ENCODE measurements at places on chromosomes 11 and 22. TPM values are rescaled to one million over a fixed set of nuclear protein-coding genes. Genes with fewer than 3 reads are reported as not detected.

TMEM45B gene
- total RNA-seq = 0.41 TPM

OR51B5 gene
- not detected for total RNA-seq

FAT3 gene
- total RNA-seq = 99.2 TPM

RCE1 gene
- total RNA-seq = 18.4 TPM

OR8G5 gene
- not detected for total RNA-seq

SAA1 gene
- not detected for total RNA-seq

DNA sequence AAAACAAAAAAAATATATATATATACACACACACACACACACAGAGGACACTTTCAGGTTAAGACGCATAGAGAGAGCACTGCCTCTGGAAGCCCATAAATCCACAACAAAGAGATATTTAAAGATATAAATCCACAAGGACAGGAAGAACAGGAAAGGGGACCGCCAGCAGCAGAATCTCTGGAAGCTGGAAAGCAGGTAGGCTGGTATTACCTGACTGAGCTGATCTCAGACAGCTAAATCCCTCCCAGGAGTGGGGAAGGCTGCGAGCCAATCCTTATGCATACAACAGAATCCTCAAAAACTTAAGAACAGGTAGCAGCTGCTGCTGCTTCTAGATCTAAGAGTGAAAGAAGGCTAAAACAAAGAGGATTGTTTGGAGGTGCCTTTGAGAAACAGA, 1.8 kb upstream of the MCAT start:
- no peak for DNase-seq

DNA sequence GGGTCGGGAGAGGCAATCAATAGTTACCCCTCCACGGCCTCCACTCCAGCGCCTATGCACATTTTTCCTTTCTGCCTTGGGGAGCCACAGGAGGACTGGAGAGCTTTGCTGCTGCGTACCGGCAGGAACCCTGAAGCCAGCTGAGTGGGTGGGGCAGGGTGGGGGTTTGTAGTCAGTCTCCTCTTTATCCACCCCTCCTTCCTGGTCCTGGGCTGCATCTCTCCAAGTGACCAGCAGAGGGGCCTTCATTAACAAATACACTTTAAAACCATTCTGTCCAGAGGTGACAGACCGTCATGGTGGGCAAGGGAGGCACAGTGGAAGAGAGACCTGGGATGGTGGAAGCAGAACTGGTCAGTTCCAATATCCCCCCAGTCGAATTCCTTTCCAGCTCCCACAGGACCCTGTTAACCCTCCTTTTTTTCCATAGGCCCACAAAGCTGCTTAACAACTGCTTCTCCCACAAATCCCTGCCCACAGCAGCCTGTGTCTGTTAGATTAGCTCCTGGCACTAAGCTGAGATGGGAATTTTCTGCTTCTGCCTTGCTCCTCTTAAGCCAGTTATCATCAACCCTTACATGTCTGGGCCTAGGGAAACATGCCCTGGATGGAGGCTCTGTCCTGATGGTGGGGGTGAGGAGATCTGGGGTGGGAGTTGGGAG, 3.9 kb upstream of the ABCG4 start:
- no peak for DNase-seq

DNA sequence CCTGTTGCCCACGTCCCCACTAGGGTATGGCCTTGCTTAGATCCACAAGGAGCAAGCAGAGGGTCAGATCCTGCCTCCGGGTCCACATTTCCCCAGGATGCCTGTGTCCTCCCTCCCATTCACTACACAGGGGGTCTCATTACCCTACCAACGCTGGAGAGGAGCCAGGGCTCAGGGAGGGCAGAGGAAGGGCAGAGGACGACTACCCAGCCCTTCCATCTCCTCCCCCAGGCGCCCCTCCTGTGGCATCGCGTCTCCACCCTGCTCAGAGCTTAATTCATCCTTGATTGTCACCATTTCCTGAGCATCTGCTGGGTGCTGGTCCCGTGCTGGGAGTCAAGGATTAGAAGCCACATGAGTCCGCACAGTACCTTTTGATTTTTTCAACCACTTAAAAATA, 5.0 kb downstream of the NFAM1 start:
- DNase-seq = no peak

GRCh38 chr22:39117585-39118191, 20.6 kb downstream of the APOBEC3H start:
- no peak for DNase-seq

- no peak for DNase-seq
Measured at GRCh38 chr11:35326266-35326879, 93.0 kb downstream of the SLC1A2 start.

- DNase-seq = no peak
Measured at GRCh38 chr11:123328281-123328867, 101.7 kb upstream of the GRAMD1B start.

DNA sequence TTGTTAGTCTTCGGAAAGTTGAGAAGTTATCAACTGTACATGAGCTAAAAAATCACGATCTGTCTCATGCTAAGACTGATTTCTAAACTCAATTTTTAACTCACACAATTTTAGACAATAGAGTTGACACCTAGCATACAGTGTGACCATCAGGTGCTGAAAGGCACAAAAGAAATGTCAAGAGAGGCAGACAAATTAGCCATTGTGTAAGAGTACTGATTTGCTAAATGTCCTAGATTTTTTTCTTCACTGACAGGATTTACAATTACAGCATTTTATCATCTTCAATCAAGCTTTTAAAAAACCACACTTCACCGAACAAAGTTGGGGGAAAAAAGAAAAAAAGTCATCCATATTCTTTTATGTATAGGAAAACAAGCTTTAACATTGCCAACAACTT, 7.0 kb downstream of the LGR4 start:
- no peak for DNase-seq

DNA sequence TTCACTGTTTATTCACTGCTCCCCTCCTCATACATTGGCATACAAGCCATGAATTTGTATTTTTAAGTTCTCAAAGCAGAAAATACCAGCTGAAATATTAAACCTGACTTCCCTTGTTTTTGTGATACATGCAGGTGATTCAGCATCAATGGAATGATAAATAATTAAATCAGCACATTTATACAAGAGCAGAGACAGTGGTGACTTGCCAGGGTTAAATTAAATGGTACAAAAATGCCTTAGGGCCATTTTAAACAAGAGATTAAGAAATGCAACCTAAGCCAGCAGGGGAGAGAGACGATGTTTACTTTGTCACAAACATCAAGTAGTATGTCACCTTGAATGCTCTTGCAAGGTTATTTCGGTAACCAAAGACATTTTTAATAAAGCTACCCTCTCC, 95.9 kb upstream of the DDI1 start:
- DNase-seq = no peak

- no peak for DNase-seq
Measured at GRCh38 chr11:82757660-82758357, 24.1 kb upstream of the FAM181B start.

DNA sequence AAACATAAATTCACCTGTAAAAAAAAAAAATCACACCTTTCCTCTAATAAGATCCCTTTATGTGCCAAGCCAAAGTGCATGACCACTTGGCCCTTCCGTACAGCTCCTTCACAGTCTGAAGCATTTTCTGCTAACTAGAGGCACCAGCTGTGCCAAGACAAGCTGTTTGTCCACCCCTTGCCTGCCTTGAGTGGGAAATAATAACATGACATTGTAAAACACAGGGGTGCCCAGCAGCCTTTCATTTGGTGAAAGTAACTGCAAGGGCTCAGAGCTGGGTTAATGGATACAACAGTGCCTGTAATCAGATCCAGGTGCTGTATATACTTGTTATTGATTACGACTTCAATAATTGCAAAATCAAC, 59.2 kb downstream of the DDIAS start:
- no peak for DNase-seq

Measured in dorsolateral prefrontal cortex (tissue), 122 donors.